ENCODE measurements at places on chromosomes 4 and X.
A peak's percentile ranks its signal among the peaks of the same experiment; 100 is the strongest.

DNA sequence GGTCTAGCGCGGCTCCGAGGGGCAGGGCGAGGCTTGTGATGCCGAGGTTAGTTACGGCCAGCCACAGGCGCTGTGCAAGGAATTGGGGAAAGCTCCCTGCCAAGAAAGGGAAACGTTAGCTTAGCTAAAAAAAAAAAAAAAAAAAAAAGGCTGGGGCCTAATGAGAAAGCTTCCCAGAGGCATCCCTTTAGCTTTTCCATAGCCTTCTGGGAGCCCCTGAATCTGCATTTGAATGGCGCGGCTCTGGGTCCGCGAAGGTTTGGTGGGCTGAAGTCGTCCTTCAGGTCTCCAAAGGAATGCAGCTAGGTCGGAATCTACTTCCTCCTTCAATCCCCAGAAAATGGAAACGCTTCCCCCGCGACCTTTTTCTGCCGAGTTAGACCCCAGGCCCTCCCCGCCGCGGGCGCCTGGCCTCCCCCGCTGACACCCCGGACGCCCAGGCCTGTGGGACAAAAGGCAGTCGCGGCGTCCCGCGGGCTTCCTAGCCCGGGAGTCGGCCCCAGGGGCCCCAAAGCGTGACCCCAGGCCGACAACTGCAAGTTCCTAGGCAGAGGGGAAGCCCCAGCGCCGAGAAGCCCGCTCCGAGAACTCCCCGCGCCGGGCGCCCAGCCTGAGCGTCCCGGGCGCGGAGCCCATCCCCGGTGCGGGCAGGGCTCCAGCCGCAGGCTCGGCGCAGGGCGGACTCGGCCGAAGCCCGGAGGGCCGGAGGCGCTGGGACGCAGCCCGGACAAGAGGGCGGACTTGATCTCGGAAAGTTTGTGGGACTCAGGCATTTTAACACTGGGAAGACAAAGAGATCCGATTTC is 605 bp upstream of the FAT1 start:
- DNase-seq, result no peak

DNA sequence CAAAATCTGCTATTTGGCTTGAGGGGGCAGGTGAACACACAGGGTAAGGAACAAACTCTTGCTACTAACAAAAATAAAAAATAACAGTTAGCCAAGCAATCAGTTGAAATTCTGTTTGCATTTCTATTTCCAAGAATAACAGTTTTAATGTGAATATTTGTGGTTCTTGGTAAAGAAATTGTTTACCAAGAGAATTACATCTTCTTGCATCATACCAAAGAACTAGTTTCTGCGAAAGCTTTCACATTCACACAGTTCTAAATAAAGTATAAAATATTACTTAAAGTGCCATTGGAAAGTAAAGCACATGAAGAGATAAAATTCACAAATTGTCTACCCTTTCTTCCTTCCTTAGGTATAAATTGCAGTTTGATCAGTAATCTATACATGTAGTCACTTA is 54.4 kb downstream of the KLHL4 start:
- DNase-seq, result no peak

DNA sequence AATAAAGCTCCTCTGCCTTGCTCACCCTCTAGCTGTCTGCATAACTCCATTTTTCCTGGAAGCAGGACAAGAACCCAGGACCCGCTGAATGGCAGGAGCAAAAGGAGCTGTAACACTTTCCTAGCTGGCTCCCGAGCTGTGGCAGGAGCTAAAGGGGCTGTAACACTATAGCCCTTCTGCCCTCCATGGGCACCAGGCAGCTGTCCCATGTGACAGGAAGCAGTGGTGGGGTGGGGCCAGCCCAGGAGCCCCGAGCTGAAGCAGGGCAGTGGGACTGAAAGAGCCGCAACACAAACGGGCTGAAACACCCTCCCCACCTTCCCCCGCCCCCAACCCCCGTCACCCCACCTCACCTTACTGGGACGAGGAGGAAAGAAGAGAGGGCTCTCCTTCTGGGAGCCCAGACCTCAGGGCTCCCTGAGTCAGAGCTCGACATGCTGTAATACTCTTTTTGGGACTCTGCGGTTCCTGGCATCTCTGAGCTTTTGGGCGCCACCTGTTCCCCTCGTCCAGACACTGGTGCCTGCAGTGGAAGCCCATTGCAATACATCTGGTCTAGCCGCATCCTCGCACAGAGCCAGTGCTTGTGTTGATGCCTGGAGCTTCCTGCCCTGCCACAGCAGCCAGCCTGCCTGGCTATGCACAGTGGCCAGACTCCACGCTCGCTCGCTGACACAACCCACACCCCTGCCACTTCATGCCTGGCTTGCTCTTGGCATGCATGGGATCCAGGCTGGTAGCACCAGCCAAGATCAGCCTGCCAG is 39.4 kb downstream of the PPM1K start:
- DNase-seq, result no peak

DNA sequence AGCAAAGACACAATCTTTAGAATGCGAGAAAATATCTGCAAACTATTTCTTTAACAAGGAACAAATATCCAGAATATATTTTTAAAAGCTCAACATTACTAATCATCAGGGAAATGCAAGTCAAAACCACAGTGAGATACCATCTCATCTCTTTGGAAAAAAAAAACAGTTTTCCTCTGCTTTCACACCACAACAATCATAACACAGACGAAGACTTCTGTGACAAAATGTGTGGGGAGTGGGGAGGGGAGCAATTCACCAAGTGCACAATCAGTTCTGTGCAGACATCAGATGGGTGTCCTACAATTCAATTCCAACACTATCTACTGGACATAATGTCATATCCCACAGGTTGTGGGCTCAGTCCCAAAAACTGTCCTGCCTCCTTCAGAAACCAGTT is 293.2 kb upstream of the SLC7A11 start:
- DNase-seq, result no peak

- DNase-seq, result peak; percentile 1
These were observed 242.3 kb upstream of the KCNIP4 start for GRCh38 chr4:22190855-22191254.

GRCh38 chr4:56129431-56129861 is 180.7 kb downstream of the CEP135 start:
- no peak for DNase-seq

- DNase-seq, result no peak
These were observed 35.1 kb downstream of the RBM47 start for GRCh38 chr4:40594261-40595178.

GRCh38 chrX:130108647-130109428 is 1.5 kb downstream of the ELF4 start:
- no peak for DNase-seq

- DNase-seq, result no peak
These were observed 9.0 kb downstream of the CRMP1 start for GRCh38 chr4:5883916-5884315.

- DNase-seq, result no peak
These were observed 102.8 kb upstream of the PDLIM3 start for GRCh38 chr4:185638093-185638492.

DNA sequence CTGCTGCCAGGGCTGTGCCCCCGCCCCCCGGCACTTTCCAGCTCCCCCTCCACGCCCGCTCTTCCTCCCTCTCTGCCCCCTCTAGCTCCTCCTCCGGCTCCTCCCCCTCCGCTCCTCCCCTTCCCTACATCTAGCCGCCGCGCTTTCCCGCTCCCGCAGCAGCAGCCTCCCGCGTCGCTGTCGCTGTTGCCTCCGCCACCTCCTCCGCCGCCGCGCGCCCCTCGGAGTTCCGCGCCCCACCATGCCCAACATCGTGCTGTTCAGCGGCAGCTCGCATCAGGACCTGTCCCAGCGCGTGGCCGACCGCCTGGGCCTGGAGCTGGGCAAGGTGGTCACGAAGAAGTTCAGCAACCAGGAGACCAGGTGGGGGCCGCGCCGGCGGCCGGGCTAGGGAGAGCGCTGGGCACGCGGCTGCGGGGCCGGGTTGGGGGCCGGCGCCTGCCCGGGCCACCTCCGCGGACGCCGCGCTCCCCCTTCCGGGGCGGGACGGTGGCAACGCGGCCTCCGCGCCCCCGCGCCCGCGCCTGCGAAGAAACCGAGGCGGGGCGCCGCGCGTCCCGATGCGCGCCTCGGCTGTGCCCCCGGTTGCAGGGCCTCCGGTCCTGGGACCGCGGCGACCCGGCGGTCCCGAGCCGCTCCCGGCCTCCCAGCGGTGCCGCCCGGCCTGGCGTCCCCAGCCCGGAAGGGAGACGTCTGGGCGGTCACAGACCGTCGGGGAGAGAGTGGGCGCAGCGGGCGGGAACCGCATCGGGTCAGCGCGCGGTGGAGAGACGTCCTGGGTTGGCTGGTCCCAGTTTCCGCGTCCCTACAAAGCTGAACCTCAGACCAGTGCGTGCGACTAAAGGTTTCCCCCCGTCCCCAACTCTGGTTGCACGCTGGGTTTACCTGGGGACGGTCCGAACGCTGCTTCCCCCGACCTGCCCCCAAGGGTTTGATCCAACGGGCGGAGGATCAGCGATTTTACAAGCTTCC is at the start of gene PRPS2:
Gene PRPS2 (plus strand): TSS at position 156 of the 972 bp plus-strand sequence. CDS start 86 bp downstream, at position 242.
- no peak for DNase-seq

- DNase-seq, result no peak
These were observed 149.9 kb downstream of the AMMECR1 start for GRCh38 chrX:110167952-110168451.

DNA sequence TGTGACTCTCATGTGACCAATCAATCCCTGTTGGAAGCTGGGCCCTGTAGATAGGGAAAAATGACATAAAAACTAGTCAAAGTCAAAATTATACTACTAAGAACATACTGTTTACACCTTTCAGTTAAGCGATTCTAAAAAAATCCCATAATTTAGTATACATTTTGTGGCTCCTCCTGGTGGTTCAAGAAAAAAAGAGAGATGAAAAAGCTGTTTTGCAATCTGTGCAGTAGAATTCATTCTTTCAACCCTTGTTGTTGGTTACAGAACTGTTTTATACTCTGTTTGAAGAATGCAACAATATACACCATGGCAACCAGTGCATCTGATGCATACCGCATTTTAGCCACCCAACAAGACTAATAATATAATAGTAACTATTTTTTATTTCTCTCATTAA is 66.8 kb upstream of the ANK2 start:
- DNase-seq, result no peak

DNA sequence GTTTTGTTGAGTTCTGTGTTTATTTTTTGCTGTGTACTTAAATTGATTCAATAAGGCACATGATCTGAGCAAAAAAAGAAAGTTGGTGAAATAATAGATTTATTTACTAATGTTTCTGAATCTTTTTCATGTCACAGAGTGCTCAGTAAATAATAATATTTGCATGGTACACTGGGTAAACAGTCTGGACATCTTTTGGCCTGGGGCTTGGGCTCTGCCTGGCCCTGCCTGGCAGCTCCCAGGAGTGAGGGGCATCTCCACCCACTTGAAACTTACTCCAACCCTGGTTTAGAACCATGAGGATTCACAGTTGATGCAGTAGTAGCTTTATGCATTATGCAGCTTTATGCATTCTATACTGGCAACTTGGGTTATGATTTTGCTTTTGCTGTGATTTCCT is 124.2 kb upstream of the SLC4A4 start:
- DNase-seq, result no peak

DNA sequence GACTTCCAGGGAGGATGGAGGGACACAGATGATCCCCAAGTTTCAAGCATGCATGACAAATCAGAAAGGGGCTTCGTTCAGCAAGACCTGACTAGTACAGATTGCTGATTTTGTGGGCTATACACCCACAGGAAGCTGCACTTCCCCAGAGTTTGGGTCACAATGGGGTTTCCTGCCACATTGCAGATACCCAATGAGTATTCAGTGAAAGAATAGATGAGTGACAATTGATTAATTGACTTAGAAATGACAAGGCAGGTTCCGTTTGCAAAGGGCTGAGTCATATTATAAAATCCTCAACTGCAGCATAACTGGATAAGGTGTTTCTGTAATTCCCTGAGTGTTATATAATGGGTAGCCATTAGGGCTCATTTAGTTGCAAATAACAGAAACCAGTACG is 146.6 kb upstream of the TBL1X start:
- peak; percentile 34 for DNase-seq

DNA sequence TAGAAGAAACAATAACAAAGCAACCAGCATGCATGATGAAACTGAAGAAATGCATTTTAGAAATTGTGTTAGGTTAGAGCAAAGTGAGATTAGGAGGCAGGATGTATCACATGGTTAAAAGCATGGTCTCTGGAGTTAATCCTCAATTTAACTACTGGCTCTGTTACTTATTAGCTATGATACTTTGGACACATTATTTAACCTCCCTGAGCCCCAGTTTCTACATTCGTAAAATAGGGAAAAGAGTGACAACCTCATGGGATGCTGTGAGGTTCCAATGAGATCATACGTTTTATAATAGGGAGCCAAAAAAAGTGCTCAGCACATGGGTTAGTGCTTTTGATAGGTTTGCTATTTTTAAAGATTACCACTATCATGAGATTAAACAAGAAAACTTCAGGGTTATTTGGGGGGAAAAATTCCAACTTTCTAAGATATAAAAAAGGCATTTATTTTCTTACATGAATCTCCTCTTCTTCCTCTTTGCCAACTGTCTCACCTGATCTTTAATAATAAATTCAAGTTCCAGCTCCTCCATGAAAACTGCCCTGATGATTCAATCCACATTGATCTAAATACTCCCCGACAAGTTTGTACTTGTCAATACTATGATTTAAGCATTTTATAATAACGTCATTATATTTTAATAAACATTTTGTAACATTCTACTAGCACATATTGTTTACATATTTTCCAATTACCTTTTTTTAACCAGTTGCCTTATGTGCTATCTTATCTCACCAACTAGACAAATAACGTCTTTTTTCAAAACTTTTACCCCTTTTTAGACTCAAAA is 4.6 kb downstream of the SEC31A start:
- no peak for DNase-seq

GRCh38 chrX:2370456-2370855 is 130.3 kb downstream of the DHRSX start:
- DNase-seq, result no peak

GRCh38 chrX:129529685-129530281 is 6.5 kb upstream of the SMARCA1 start:
- no peak for DNase-seq

GRCh38 chrX:102712981-102713625 is 855 bp downstream of the GPRASP2 start:
- DNase-seq, result peak; percentile 31

DNA sequence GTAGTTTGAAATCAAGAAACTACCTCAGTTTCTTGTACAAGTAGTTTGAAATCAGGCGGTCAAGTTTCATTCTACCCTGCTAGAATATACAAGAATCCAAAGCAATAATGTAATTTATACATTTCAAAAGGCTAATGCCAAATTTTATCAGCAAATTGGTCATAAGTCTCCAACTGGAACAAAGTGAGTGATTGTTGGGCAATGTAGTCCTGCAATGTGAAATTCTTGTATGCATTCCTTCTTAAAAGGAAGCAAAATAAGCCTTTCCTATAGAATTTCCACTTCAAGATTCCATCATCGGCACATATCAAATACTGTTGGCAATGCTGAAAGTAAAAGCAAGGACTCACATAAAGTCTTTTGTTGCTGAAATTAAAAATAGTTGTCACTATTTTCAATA is 334.9 kb downstream of the IL1RAPL1 start:
- DNase-seq, result no peak
